Activated naive CD8-positive, alpha-beta T cell treated with anti-CD3 and anti-CD28 coated beads, Interleukin-2, amount 50 U/mL, for 24 hours (primary cell): ENCODE measurements at places on chromosomes 4 and X.

DNA sequence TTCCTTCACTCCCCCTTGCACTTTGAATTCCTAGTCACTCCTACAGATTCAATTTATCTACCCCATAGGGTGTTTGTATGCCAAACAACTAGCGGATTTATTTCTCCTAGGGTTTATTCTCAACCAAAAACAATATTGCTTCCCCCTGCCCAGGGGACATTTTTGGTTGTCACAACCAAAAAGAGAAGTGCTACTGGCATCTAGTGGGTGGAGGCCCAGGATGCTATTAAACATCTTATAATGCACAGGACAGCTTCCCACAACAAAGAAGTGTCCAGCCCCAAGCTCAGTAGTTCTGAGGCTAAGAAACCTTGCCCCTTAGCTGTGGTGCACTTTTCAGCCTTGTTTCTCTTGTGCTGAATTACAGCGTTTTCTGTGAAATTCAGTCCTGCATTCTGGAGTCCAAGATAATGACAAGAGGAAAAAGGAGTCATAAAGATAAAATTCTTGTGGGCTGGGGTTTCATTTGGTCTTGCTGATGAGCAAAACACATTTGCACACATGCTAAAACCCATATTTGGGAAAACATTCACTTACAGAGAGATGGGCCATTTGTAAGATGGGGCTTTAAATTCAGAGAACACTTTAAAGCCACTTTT is 11.2 kb upstream of the SYTL4 start:
- H3K27me3 ChIP-seq = no peaks in the 10 kb centered on the region
- H3K4me1 ChIP-seq = no peaks in the 10 kb centered on the region
- DNase-seq = no peak
- H3K36me3 ChIP-seq = no peaks in the 10 kb centered on the region

GRCh38 chrX:108313669-108314068 is 124.6 kb downstream of the COL4A6 start:
- no peak overlapping the region for H3K27ac ChIP-seq
- H3K27me3 ChIP-seq = no peaks in the 10 kb centered on the region
- H3K4me1 ChIP-seq = no peaks in the 10 kb centered on the region
- H3K4me3 ChIP-seq = no peak overlapping the region

DNA sequence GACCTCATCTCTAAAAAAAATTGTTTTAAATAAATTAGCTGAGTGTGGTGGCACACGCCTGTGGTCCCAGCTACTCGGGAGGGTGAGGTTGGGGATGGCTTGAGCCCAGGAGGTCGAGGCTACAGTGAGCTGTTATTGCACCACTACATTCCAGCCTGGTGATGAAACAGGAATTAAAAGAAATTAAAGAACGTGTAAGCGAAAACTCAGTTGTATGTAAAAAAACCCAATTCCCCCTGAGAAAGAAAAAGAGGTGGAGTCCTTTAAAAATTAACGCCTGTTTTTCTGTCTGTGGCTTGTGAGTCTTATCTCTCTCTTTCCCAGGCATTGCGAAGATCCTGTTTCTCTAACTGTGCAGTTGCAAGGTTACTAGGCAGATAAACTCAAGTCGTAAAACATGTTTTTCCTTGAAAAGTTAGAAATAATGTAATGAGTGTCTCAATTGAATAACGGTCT is 22.1 kb downstream of the EPGN start:
- H3K4me1 ChIP-seq = no peaks in the 10 kb centered on the region
- H3K27me3 ChIP-seq = peaks cover 8% of the 10 kb centered on the region
- DNase-seq = no peak

GRCh38 chrX:46628460-46629371 is 55.2 kb downstream of the CHST7 start:
- H3K4me3 ChIP-seq = peak overlapping the region; percentile 50
- peak; percentile 41 for DNase-seq
- H3K4me1 ChIP-seq = peaks cover 36% of the 10 kb centered on the region
- peak overlapping the region; percentile 81 for H3K27ac ChIP-seq
- peaks cover 32% of the 10 kb centered on the region for H3K36me3 ChIP-seq

DNA sequence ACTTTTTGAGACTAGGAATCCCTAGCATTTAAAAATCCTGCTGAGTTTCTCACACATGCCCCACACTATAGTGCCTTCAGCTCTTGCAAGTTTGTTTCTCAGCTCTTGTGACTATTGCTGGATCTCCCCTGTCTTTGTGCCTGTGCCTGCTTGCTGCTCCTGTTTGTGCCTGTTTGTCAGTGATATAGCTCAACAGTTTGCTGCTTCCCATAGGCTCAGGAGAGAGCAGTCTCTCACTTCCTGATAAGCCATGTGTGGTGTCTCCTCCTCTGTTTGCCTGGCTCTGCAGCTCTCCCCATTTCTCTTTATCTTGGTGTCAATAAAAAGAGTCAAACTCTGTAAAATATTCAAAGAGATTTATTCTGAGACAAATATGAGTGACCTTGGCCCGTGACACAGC is 259.8 kb upstream of the CLNK start:
- peaks cover 3% of the 10 kb centered on the region for H3K36me3 ChIP-seq
- H3K4me1 ChIP-seq = no peaks in the 10 kb centered on the region
- no peak overlapping the region for H3K4me3 ChIP-seq
- no peaks in the 10 kb centered on the region for H3K27me3 ChIP-seq

DNA sequence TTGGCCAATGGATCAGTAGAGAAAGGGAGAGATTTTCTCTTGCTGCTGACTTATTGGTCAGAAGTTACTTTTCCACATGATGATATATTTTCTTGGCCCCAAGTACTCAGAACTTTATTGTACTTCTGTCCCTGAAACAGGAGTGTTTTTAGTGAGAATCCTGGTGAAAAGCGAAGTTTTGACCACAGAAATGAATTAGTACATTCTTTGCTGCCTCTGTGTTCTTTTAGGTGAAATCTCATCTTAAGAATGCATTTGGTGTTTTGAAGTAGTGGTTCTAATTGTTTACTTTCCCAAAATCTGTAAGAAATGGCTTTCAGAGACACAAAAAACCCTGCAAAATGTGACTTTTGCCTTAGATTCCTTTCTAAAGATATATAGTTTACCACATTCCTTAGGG is 240.4 kb downstream of the FRMPD4 start:
- no peaks in the 10 kb centered on the region for H3K27me3 ChIP-seq
- H3K27ac ChIP-seq = no peak overlapping the region
- H3K36me3 ChIP-seq = no peaks in the 10 kb centered on the region
- no peak for DNase-seq
- no peak overlapping the region for H3K4me3 ChIP-seq

DNA sequence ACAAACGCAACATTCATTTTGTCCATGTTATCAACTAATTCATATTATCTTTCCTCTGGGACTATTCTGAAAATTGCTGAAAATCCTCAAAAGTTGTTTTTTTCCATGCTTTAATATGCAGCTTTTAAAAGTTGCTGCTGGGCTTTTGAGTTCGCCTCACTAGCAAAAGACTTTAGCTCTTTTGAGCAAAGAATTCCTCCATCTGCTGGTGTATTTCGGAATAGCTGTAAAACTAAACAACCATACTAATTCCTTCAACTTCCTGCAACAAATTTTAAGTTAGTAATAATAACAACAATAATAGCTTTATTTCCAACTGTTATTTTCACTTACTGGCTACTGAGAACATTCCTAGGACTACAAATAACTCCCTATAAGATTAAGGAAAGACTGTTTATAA is 124.5 kb upstream of the PLAC1 start:
- peaks cover 24% of the 10 kb centered on the region for H3K36me3 ChIP-seq
- no peaks in the 10 kb centered on the region for H3K4me1 ChIP-seq
- H3K4me3 ChIP-seq = no peak overlapping the region
- H3K27ac ChIP-seq = no peak overlapping the region
- no peaks in the 10 kb centered on the region for H3K27me3 ChIP-seq
- no peak for DNase-seq

- no peaks in the 10 kb centered on the region for H3K27me3 ChIP-seq
- peak; percentile 40 for DNase-seq
- H3K4me1 ChIP-seq = peaks cover 53% of the 10 kb centered on the region
- H3K36me3 ChIP-seq = no peaks in the 10 kb centered on the region
These were observed 126.0 kb upstream of the ENPP6 start for GRCh38 chr4:184343502-184344177.

GRCh38 chrX:10051866-10052480 is 84.8 kb downstream of the CLDN34 start:
- H3K4me3 ChIP-seq = no peak overlapping the region
- no peaks in the 10 kb centered on the region for H3K36me3 ChIP-seq
- no peak overlapping the region for H3K27ac ChIP-seq
- H3K4me1 ChIP-seq = peaks cover 14% of the 10 kb centered on the region
- DNase-seq = no peak
- H3K27me3 ChIP-seq = no peaks in the 10 kb centered on the region

- H3K27ac ChIP-seq = no peak overlapping the region
- no peak overlapping the region for H3K4me3 ChIP-seq
- DNase-seq = no peak
- H3K36me3 ChIP-seq = no peaks in the 10 kb centered on the region
- H3K27me3 ChIP-seq = no peaks in the 10 kb centered on the region
- H3K4me1 ChIP-seq = no peaks in the 10 kb centered on the region
These were observed 60.2 kb upstream of the PNPLA4 start for GRCh38 chrX:7987160-7988012.

- peaks cover 2% of the 10 kb centered on the region for H3K27me3 ChIP-seq
- H3K4me1 ChIP-seq = peaks cover 5% of the 10 kb centered on the region
- H3K36me3 ChIP-seq = no peaks in the 10 kb centered on the region
- peak within 1 kb of the TSS; percentile 71 for H3K4me3 ChIP-seq
- DNase-seq = peak; percentile 60
These were observed at the start of gene OCRL for GRCh38 chrX:129540068-129540653. Gene OCRL, plus strand, starts transcription at chrX:129540259. Its CDS starts 181 bp downstream, at chrX:129540440.

DNA sequence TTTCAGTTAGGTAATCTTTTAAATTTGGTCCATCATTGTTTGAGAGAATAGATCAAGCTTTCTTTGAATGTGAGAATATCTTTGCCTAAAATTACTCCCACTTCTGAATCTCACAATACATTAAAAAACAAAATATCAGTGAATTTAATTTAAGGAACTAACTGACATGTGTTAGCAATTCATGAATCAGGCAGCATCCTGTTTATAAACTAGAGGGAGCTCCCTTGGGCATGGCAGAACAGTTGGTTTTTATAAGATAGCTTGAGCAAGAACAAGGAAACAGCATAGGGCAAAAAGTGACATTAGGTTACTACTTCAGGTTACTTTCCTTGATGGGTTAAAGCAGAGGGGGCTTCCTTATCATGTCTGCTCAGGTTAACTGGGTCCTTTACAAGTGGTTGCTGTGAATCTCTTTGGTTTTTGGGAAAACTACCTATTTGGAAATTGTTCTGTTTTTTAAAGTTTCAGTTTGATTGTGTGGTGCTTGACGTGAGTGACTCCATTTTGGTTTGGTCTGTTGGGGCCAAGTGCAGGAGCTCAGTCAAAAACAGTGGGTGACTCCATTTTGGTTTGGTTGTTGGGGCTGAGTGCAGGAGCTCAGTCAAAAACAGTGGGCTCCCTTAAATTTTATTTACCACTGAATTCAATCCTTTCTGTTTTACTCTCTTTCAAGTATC is 68.0 kb downstream of the PPEF2 start:
- H3K4me3 ChIP-seq = no peak overlapping the region
- H3K4me1 ChIP-seq = no peaks in the 10 kb centered on the region
- no peak overlapping the region for H3K27ac ChIP-seq
- H3K27me3 ChIP-seq = no peaks in the 10 kb centered on the region

- peaks cover 6% of the 10 kb centered on the region for H3K27me3 ChIP-seq
- H3K4me3 ChIP-seq = no peak overlapping the region
- no peak overlapping the region for H3K27ac ChIP-seq
- no peaks in the 10 kb centered on the region for H3K36me3 ChIP-seq
These were observed 30.7 kb upstream of the SMARCA5 start for GRCh38 chr4:143482840-143483239.

- H3K36me3 ChIP-seq = no peaks in the 10 kb centered on the region
- no peaks in the 10 kb centered on the region for H3K27me3 ChIP-seq
- H3K27ac ChIP-seq = no peak overlapping the region
- DNase-seq = no peak
- H3K4me3 ChIP-seq = no peak overlapping the region
These were observed 733.3 kb downstream of the RPA4 start for GRCh38 chrX:97616883-97617530.

DNA sequence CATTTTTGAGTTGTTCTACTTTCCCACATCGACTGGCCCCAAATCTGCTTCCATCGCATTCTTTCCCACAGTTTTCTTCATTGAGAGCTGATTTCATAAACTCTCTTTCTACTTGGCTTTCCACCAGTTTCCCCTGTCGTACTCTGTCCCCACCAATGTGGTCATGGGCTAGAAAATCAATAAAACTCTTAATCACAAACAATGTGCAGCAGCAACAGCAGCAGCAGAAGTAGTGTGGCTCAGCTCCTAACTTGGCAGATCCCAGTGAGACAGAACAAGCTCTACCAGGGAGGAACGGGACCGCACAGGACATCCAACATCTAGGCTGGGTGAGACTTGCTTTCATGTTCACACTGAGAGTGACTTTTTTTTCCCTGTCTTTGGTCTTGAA is 3.1 kb upstream of the SETD7 start:
- no peak overlapping the region for H3K27ac ChIP-seq
- peaks cover 21% of the 10 kb centered on the region for H3K27me3 ChIP-seq
- no peak for DNase-seq
- peaks cover 37% of the 10 kb centered on the region for H3K4me1 ChIP-seq
- no peak overlapping the region for H3K4me3 ChIP-seq
- H3K36me3 ChIP-seq = peaks cover 3% of the 10 kb centered on the region

DNA sequence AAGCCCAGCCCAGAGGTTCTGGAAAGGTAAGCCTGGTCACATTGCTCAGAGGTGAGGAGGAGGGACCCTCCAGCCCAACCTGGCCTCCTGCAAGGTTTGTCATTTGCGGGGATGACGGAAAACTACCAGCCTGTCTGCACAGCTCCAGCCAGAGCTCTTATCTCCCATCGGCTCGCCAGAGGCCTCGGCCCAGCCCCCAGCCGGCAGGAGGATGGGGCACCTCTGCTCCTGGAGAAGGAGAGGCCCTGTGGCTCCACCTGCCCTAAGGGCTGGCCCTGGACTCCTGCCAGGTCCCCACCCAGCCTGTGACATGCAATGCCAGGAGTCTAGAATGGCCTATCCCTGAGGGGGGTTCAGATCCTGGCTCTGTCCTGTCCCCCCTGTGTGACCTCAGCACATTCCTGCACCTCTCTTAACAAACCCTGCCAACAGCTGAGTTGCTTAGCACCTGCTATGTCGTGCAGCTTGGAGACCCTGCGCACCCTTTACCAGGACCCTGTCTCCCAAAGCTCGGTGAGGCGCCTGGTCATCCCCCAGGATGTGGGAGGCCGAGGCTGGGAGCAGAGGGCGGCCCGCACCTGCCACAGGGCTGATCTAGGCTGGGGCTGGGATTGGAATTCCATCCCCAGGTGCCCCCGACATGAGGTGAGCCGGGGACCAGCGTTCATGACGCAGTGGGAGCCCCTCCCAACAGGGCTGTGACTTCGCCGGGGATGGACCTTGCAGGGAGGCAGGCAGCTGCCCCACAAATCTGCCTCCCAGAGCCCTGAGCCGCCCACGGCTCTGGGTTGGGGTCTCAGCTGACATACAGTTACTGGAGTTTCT is 14.4 kb downstream of the ADRA2C start:
- no peak overlapping the region for H3K27ac ChIP-seq
- H3K4me1 ChIP-seq = no peaks in the 10 kb centered on the region
- no peaks in the 10 kb centered on the region for H3K36me3 ChIP-seq
- no peaks in the 10 kb centered on the region for H3K27me3 ChIP-seq

- peaks cover 17% of the 10 kb centered on the region for H3K4me1 ChIP-seq
- peak overlapping the region; percentile 87 for H3K4me3 ChIP-seq
- no peaks in the 10 kb centered on the region for H3K27me3 ChIP-seq
- H3K27ac ChIP-seq = no peak overlapping the region
- DNase-seq = peak; percentile 21
- H3K36me3 ChIP-seq = peaks cover 7% of the 10 kb centered on the region
These were observed 708 bp downstream of the BCLAF3 start for GRCh38 chrX:19990151-19990555.
